ENCODE measurements at places on chromosomes 3 and 15. TPM values are rescaled to one million over a fixed set of nuclear protein-coding genes. Genes with fewer than 3 reads are reported as not detected.

DNA sequence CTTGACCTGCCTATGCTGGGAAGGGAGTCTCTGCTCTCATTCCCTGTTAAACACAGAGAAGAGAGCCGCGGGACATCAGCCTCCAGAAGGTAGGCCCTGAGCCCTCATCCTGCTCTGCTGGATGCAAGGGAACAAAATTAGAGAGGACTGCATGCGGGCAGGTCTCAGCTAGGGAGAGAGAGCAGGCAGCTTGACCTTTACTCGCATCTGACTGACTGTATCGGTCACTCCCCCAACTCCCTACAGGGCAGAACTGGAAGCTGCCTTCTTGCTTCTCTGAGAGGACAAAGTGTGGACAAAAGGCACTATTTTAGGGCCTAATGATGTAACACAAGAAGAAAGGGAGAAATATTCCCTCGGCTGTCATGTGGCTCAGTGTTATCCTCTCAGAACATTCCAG is 38.7 kb upstream of the ATOSA start:
- no peaks in the 10 kb centered on the region for H3K36me3 ChIP-seq
- DNase-seq = no peak
- no peaks in the 10 kb centered on the region for H3K4me1 ChIP-seq
- no peak overlapping the region for H3K27ac ChIP-seq
- H3K4me3 ChIP-seq = no peak overlapping the region

GRCh38 chr3:125324341-125324740 is 50.8 kb downstream of the ZNF148 start:
- DNase-seq = no peak
- H3K4me3 ChIP-seq = no peak overlapping the region
- H3K27ac ChIP-seq = no peak overlapping the region
- peaks cover 29% of the 10 kb centered on the region for H3K36me3 ChIP-seq

GRCh38 chr3:23644099-23644498 is 161.7 kb upstream of the UBE2E1 start:
- H3K27me3 ChIP-seq = peaks cover 6% of the 10 kb centered on the region
- H3K4me1 ChIP-seq = no peaks in the 10 kb centered on the region
- no peak for DNase-seq
- no peak overlapping the region for H3K4me3 ChIP-seq

DNA sequence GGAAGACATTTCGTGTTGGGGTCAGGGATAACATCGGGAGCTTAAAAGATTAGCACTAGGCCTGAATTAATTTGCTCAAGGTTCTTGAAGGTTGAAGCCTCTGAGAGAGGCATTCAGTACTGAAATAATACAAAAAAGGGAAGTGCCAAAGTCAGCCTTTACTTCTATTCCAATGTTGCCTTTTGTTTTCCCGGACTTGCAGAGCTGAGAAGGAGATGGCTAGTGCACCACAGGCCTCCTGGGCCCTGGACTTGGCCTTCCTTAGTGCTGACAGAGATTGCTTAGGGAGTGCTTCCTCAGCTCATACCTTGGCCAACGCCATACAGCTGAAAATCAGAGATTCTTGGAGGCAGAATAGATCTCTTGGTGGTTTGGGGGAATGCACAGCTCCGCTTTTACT is 333.6 kb upstream of the TBL1XR1 start:
- H3K36me3 ChIP-seq = no peaks in the 10 kb centered on the region
- H3K4me3 ChIP-seq = no peak overlapping the region
- no peak overlapping the region for H3K27ac ChIP-seq

MST1R gene
- total RNA-seq = 0.39 TPM

All from activated CD4-positive, alpha-beta memory T cell treated with anti-CD3 and anti-CD28 coated beads for 36 hours (primary cell).